Cortex of kidney (tissue), 1 donor: ENCODE measurements at places on chromosomes 1 and 21.

- DNase-seq: no peak
Observed at GRCh38 chr1:186983327-186983726, 154.6 kb downstream of the PLA2G4A start.

DNA sequence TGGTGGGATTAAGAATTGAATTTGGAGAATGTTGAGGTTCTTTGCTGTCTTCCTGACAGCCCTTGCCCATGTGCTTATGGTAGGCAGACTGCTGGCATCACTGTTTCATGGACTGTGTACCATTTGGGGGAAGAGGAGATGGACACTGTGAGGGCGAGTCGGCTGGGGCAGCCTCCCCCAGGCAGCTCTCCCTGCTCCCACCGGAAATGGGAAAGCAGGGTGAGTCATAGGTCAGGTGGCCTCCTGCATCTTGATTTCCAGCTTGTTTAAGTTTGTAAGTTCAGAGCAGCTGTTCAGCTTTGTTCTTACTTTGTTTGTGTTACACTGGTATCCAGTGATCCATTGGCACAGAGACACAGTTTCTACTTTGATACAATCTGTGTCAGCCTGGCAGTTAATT lies 87.2 kb upstream of the CNIH3 start:
- DNase-seq: no peak

DNA sequence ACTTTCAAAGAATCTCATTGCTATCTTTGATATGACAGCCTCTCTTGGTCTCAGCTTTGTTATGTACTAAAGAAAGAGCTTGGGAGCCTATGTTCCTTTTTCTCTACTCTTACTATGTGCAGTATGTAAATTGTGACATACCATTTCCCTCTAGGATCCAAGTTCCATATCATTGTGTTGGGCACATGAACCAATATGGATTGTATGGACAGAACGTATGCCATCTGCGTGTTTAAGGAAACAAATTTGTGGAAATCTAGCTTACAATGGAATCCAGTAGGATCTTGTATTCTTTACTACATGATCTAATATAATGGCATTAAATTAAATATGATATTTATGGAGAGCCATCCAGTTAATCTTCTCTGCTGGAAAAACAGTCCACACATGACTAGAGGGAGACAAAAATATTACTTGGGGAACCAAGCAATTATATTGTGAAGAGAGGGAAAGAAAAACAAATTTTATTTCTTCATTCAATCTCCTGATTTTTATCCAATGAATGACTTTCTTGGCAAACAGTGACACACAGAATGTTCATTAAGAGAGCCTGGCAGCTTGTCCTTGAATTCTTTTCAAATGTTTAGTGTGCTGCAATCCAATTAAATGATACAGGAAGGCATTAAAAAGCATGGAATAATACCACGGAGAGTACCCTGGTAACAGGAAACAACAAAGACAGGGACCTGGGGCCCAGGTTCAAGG lies 106.5 kb upstream of the DAB1 start:
- no peak for DNase-seq

DNA sequence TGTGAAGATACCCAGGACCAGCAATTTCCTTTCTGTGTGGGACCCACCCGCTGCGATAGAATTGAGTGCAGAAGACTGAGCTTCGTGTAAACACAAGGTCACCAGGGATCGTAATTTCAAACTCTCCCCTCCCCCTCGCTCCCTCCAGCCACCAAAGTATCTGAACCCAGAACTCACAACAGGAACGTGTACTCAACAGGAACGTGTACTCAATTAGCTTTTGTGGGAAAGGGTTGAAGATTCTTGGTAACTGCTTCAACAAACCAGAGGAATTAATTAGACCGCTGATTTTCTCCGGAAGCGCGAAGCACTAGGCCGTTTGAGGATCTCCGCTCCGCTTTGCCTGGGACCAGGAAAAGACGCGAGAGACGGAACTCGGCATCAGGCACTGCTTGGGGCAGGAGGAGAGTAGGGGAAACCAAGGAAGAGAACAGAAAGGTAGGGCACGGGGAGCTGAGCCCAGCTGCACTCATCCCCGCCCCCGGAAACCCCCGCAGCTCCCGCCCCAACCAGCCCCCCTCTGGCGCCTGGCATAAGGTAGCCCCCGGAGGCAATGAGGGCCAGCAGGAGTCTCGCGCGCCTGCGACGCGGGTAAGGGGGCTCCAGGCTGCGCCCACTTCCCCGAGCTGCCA lies 453 bp downstream of the DRAM2 start:
- no peak for DNase-seq

DNA sequence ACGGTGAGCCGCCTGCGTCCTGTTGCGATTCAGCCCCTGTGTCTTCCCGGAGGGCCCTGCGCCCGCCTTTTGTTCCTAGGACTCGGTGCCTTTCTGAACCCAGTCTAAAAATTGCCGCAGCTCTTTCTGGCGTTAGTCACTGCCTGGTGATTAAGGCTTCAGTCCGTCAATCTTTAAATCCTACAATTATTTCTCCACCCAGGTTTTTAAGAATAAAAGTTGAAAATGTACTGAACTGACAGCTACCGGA lies 16.2 kb upstream of the PDXK start:
- no peak for DNase-seq
